ENCODE measurements at places on chromosomes 4 and X. TPM values are rescaled to one million over a fixed set of nuclear protein-coding genes. Genes with fewer than 3 reads are reported as not detected.

The RAI2 gene
- total RNA-seq, result 25.7 TPM

The UGT2A1 gene
- not detected for total RNA-seq

The TEX11 gene
- total RNA-seq, result not detected

The F8 gene
- 63.0 TPM for total RNA-seq

The ZBTB33 gene
- total RNA-seq, result 11.1 TPM
